ENCODE measurements at places on chromosomes 7 and 10. TPM values are rescaled to one million over a fixed set of nuclear protein-coding genes. Genes with fewer than 3 reads are reported as not detected.

INHBA gene
- 0.28 TPM for total RNA-seq

C10orf105 gene
- not detected for total RNA-seq

GNAI1 gene
- 19.2 TPM for total RNA-seq

COL17A1 gene
- 0.26 TPM for total RNA-seq

DNA sequence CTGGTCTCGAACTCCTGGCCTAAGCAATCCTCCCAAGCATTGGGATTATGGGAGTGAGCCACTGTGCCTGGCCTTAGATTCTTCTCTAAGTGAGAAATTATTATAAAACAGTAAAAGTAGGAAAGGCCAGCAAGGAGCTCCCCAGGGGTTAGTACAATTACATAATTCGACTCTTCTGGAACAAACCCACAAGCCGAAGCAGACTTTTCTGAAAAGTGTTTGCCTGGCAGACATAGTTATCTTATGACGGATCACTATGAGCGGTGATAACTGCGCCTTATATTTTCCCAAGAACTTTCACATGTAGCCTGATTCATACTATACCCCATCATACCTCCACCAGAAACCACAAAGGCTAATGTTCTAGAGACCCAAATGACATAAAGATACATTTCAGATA, 30.2 kb upstream of the SH3PXD2A start:
- no peak for DNase-seq

- no peak for DNase-seq
These were observed 2.3 kb upstream of the BBS9 start for GRCh38 chr7:33127085-33127484.

DNA sequence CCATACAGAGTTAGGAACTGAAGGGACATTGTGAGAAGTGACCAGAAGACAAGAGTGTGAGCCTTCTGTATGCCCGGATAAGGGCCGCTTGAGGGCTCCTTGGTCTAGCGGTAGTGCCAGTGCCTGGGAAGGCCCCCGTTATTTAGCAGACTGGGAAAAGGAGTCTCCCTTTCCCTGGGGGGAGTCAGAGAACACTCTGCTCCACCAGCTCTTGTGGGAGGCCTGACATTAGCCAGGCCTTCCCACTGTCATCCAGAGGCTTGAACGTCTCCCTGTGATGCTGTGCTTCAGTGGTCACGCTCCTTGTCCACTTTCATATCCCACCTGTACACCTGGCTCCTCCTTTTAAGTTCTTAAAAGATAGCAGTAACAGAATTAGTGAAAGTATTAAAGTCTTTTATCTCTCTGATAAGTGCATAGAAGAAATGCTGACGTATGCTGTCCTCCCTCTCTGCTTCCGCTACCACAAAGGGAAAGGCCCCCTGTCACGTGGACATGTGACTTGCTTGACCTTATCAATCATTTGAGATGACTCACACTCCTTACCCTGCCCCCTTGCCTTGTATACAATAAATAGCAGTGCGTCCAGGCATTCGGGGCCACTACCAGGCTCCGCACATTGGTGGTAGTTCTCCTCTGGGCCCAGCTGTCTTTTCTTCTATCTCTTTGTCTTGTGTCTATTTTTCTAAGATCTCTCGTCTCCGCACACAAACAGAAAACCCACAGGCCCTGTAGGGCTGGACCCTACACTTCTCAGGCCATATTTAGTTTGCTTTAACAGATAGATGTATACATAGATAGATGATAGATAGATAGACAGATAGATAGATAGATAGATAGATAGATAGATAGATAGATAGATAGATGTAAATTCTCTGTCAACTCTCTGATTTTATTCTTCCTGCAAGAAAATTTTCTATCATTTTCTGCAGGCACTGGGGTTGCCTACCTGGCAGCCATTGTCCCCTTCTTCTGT, 131.5 kb upstream of the JCAD start:
- no peak for DNase-seq

Data from Panc1 (cell line).